ENCODE measurements at places on chromosomes 5 and 9.

GRCh38 chr9:90546200-90546599, 96.4 kb downstream of the DIRAS2 start:
- DNase-seq, result no peak

DNA sequence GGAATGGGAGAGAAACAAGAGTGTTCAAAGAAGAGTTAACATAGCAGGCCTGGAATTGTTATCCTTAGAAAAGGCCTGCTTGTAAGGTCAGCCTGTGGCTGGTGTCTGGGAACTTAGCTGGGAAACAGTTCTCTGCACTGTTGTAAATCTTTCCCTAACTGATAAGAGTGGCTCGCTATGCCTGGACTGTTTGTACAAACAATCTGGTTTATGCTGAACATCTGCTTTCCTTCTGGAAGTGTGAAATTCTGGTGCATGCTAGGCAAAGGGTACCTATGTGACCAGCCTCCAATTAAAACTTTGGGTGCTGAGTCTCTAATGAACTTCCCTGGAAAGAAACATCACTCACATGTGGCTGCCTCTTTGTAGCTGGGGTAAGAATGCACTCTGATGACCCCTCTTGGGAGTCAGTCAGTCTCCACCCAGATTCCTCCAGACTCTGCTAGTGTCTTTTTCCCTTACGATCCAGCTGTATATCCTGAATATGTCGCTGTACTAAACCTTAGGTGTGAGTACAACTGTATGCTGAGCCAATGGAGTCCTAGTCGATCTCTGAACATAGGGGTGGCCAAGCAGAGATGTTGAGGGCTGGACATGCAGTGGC, 16.5 kb downstream of the SPARC start:
- DNase-seq, result no peak

DNA sequence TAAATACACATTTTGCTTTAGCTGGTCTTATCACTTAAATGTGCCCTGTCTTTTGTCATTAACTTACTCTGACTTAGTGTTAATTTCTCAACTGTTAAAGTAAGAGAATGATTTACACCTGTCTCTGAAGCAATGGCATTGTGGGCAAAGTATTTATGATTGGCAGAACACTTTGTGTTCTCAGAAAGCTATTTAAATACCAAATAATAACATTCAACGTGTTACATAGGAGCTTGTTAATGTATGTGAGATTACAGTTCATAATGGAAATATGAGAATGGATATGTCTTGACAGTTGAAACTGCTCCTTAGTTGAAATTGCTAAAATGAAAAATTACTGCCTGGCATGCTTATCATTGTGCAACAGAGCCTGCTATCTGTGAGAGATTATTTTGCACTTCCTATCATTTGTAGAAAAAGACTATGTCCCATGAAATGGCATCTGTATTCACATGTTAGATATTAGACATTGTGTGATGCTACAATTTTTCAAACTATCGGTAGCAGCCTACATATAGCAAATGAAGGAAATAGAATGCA, 46.1 kb downstream of the PRR16 start:
- DNase-seq, result no peak

GRCh38 chr5:102523541-102524175, 24.9 kb upstream of the SLCO6A1 start:
- DNase-seq, result no peak

- no peak for DNase-seq
Measured at GRCh38 chr9:33782395-33783152, 12.8 kb upstream of the PRSS3 start.

GRCh38 chr9:107360098-107360497, 77.0 kb downstream of the RAD23B start:
- DNase-seq, result no peak
